ENCODE measurements at places on chromosomes 7 and 10.

- no peak for DNase-seq
Measured at GRCh38 chr10:74924251-74924963, 98.0 kb downstream of the KAT6B start.

DNA sequence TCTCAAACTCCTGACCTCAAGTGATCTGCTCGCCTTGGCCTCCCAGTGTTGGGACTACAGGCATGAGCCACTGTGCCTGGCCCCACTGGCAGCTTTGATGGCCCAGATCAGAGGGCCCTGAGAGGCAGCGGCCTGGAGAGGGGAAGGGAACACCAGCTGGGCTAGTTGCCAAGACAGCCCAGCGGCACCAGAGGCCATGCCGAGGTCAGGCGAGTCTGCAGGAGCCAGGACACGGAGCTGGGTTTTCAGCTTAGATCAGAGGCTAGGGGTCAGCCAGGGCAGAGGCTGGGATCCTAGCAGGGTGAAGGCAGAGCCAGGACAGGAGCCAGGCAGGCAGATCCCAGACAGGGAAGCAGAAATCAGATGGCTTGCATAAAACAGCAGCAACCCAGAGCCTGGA lies 92.9 kb downstream of the MYL10 start:
- DNase-seq, result no peak

- no peak for DNase-seq
Measured at GRCh38 chr10:76869931-76870330, 767.7 kb downstream of the KCNMA1 start.

DNA sequence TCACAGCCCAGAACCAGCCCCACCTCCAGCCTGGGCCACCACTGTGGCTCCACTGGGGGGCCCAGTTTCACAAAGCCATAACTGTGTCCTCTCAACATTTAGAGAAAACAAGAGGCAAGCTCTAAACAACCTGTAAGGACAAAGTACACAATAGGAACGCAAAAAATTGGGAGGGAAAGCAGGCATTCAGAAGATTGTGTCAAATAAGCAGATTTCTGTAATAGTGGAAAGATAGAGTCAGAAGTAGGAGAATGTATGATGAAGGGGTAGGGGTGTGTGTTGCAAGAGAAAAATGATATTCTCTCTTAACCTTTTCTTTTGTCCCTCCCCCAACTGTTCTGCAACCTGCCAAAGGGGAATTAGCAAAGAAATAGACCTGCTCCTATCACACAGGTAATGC lies 449.9 kb upstream of the NPVF start:
- no peak for DNase-seq

GRCh38 chr10:46091080-46091827 lies 45.2 kb upstream of the MSMB start:
- DNase-seq, result no peak

GRCh38 chr7:75924889-75925288 lies 9.9 kb downstream of the POR start:
- DNase-seq, result no peak

DNA sequence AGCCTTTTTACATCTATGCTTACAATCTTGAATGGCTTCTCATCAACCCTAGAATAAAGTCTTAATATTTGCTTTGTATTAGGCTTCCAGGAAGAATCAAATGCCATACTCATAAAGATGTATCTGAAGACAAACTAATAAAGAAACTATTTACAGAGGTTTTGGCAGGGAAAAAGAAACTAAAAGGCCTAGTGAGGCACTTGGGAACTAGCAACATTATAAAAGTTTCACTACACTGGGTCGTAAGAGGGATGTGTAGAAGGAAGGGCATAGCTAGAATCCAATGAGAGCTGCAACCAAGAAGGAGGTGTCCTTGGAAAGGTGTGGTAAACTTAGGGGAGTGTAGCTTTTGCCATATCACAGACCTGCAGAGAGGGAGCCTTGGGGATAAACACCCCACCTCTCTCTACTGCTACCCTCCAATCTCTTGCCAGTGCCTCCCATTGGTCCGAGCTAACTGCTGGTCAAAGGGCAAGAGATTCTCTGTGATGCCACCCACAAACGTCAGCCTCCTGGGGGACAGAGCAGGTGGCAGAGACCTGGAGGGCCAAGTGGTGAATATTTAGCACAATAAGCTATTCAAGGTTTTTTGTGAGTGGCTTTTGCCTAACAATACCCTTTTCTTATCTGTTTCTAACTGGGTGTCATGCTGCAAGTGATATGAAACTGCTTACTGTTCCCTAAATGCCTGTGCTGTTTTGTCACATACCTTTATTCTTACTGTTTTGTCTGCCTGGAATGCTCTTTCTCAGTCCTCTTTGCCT lies 60.7 kb downstream of the CPED1 start:
- DNase-seq, result no peak

DNA sequence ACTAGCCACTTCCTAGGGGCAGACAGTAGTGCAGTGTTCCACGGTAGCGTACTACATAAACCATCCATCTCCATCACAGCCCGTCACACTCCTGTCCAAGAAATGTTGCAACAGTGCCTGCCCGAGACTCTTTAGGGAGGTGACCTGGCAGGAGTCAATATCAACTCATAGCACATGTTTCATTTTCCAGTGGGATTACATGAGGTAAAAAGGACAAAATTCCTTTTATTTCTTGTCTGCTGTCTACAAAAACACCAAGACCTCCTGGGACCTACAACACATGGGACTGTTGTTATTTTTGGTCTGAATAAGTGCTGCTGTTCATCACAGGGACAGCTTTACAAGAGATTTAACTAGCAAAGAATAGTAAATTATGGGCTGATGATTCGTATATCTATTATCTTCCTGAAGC lies 99.9 kb downstream of the MPP7 start:
- no peak for DNase-seq

DNA sequence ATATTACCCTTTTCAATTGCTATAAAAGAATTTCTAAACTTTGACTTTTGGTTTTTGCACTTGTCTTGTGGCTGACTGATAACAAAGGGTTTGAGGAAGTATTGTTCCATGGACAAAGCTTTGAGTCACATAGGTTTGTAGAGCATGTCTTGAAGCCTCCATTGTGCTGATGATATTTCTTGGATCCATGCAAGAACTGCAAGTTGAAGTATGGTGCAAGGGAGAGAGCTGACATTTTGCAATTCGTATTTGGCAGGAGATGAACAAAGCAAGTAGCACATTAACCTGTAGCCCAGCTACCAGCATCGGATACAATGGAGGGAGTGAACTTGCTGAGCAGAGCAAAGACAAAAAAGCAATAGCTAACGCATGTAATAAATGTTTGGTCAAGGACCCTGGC lies 23.4 kb downstream of the MGAM2 start:
- no peak for DNase-seq

- no peak for DNase-seq
Measured at GRCh38 chr10:88565072-88565471, 18.0 kb downstream of the RNLS start.

GRCh38 chr7:122532406-122533269 lies 166.3 kb downstream of the RNF133 start:
- DNase-seq, result no peak

DNA sequence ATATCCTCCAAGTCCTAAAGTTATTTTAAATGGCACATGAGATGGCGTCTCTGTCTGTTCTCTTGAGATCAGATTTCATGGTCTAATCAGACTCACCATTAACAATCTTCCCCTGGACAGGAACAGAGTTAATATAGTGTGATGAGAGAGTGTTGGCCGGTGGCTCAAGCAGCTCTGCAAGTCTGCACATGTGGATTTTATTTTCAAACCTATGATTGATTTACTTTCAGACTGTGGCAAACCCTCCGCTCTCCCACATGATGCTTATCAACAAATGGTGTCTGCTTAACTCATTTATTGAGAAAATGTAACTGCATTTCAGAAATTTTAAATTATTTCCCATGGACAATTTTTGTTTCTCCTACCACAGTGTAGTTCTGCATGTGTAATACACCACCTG lies 46.5 kb upstream of the HGF start:
- DNase-seq, result no peak

DNA sequence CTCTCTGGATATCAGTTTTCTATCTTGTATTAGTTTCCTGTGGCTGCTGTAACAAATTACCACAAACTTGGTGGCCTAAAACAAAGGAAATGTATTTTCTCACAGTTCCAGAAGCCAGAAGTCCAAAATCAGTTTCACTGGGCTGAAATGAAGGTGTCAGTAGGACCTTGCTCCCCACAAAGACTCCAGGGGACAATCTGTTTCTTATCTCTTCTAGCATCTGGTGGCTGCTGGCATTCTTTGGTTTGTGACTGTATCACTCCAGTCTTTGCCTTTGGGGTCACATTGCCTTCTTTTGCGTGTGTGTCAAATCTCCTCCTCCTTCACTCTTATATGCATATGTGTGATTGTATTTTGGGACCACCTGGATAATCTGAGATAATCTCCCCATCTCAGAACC lies 153.0 kb upstream of the PRPS1L1 start:
- no peak for DNase-seq

GRCh38 chr10:14592566-14592965 lies 182.1 kb downstream of the FAM107B start:
- DNase-seq, result no peak

GRCh38 chr10:91557651-91558111 lies 75.2 kb downstream of the PPP1R3C start:
- DNase-seq, result no peak

DNA sequence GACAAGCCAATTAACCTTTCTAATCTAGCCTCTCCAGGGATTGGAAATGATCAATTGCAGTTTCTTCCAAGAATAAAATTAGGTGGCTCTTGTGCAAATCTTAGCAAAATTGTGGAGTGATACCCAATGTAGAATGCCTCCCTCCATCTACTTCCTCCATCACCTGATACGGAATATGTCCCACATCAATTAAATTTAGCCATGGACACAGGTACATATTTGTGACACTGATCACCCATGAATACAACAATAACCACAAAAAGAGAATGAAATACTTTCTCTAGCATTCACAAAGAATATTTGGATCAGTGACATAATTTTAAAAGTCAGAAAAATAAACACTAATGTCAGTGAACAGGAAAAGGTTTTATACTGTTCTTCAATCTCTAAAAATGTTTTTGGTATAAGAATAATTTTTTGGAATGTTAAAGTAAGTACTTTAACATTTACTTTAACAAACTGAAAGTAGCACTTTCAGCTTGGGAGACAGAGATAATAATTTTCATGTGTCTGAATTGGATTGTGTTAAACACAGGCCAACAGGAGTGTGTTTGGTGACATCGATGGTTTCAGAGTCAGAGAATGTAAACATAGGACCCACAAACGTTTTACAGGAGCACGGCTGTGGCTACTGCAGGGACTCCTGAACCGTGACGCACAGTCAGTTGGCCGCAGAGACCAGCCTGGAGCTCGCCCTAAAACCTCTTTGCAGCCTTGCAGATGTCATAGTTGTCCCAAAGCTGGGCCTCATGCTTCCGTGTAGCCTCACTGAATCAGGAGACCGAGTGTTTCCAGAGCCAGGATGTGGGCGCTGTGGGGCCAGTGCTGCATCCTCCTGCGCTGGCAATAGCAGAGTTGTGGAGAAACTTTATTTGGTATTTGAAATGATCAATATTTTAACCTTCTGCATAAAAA lies 7.2 kb downstream of the RBM20 start:
- no peak for DNase-seq

DNA sequence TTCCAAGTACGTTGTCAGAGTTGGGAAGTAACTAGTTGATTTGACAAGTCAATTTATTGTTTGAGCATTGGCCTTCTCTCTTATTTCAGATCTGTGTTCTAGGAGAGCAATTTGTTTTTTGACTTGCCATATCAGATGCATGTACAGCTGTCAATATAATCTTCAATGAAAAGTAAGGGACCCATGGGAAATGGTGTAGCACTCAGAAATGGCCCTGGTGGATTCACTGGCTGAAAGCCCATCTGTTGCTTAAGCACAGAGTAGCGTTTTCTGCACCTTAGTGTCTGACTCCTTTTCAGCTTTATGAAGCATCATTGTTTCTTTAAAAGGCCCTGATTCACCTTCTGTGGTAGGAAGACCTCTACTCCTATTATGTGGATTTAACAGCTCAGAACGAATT lies 10.2 kb downstream of the GARS1 start:
- DNase-seq, result no peak

- DNase-seq, result no peak
Measured at GRCh38 chr7:19177269-19177668, 32.0 kb upstream of the FERD3L start.

DNA sequence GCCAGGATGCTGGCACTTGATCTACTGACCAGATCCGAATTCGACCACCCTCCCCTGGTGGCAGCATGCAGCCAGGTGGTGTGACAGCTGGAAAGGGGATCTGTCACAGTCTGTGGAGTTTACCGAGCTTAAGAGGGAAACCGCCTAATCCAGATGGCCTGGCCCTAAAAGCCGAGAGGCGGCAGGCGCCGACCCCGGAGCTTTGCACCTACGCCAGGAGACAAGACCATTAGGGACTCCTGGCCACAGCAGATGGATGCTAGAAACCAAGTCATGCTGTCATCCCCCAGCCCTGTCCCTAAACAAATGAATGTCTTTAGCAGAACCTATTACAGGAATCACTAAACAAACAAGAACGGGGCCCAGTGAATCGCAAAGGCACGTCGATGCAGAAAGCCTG lies 27.7 kb downstream of the RCC1L start:
- no peak for DNase-seq

DNA sequence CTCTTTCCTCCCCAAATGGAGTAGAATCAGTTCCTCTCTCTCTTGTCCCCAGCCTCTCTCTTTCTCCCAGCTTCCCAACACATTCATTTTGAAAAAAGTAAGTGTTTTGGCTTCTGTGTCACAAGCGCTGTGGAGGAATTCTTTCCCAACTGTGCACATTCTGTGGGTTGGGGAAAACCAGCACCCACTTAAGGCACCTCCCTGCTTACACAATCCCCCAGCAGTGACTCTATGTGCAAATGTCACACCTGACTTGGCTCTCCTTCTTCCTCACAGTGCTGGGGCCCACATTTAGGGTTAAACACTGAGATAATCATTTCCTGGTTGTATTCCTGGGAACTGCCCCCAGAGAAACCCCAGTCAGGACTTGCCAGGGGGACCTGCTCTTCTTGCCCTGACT lies 358.1 kb upstream of the ZNF32 start:
- no peak for DNase-seq

GRCh38 chr10:128596906-128597305 lies 470.7 kb upstream of the MKI67 start:
- DNase-seq, result no peak

GRCh38 chr7:34842782-34843181 lies 184.8 kb downstream of the NPSR1 start:
- no peak for DNase-seq

- no peak for DNase-seq
Measured at GRCh38 chr7:124751027-124751426, 14.6 kb downstream of the GPR37 start.

DNA sequence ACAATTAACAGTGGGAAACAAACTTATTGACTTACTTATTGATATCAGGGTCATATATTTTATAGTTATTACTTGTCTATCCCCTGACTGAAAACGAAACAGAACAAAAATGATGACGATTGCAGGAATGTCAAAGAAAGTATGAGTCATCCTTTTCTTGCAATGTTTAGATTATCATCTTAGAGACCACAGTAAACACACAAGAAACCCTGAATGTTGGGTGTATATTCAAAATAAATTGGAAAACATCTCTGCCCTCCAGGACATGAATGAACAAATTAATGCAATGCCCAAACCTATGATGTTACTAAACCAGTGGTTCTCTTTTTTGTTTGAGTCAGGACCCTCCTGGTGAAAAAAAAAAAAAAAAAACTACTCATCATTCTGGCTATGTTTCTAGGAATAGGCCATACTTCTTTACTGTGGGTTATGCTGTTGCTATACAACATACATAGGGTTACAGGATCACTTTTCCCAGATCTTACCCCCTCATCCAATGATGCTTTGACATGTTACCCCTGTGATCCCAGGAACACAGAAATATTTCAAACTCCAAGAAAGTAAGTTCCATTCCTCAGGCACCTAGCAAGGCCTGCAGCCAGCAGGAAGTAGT lies 623.4 kb upstream of the IGFBP3 start:
- no peak for DNase-seq

All from 8988T (cell line).